ENCODE measurements at places on chromosomes 6 and 20.

GRCh38 chr20:24685736-24686135 lies 216.3 kb downstream of the SYNDIG1 start:
- DNase-seq: no peak

GRCh38 chr20:10513061-10513460 lies 78.0 kb downstream of the SLX4IP start:
- no peak for DNase-seq

GRCh38 chr20:61321481-61321880 lies 69.4 kb downstream of the CDH4 start:
- DNase-seq: no peak

DNA sequence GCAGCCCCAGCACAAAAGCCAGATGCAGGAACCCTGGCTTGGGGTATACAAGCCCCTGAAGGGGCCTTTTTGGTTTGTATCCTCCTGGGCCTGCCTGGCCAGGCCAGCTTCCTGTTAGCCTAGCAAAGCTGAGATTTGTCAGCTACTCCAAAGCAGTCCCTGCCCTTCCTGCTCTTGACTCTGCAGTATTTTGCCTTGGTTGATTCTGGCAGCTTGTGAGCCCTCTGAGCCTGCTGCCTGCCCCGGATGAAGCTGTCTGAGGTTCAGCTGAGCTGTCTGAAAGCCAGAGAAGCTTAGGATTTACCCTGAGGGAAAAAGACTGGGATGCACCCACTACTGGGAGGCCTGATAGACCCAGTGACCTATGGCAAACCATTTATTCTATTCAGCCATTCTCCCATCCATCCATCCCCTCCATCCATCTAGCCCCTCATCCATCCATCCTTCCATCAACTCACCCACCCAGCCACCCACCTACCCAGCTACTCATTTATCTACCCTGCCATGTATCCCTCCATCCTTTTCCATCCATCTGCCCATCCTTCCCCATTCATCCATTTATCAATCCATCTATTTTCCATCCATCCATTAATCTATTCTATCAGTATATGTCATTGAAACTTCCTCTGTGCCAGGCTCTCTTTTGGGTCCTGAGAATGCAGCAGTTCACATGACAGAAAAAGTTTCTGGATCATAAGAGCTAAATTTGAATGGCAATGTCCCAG lies 307.5 kb downstream of the DHX35 start:
- DNase-seq: no peak

DNA sequence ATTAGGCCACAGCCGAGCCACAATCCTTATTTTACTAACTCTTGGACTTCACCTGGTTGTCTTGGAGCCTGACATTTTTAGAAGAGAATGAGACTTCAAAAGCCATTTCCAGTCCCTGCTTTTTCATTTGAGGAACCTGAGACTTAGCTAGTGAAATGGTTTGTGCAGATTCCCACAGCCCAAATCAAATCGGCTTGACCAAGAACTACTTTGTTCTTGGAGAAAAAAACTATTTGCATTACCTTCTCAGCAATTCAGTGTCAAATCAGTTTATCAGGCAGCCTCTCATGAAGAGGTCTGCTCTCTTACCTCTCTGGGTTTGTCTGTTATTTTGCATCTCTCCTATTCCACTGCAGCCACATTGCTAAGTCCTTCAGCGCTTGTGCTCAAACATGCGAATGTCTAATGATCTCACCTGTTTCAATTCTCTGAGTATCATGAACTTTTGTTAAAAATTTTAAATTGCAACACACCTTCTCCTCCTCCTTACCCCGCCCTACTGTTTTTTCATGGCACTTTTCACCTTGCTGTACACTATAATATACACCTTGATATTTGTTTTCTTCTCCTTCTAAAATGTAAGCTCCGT lies 573 bp upstream of the IFNGR1 start:
- no peak for DNase-seq

GRCh38 chr6:54014440-54014839 lies 96.8 kb upstream of the MLIP start:
- DNase-seq: no peak

GRCh38 chr6:147164761-147165160 lies 39.5 kb upstream of the STXBP5 start:
- DNase-seq: no peak

GRCh38 chr6:17491416-17492142 lies 98.2 kb downstream of the CAP2 start:
- no peak for DNase-seq

GRCh38 chr6:147216915-147217314 lies 12.7 kb downstream of the STXBP5 start:
- no peak for DNase-seq

GRCh38 chr6:21961226-21961625 lies 335.6 kb downstream of the PRL start:
- no peak for DNase-seq

GRCh38 chr6:139308286-139308916 lies 16.6 kb upstream of the TXLNB start:
- no peak for DNase-seq

GRCh38 chr6:126302191-126302590 lies 37.7 kb upstream of the CENPW start:
- DNase-seq: no peak

GRCh38 chr6:40192516-40192915 lies 258.3 kb upstream of the MOCS1 start:
- DNase-seq: no peak

GRCh38 chr6:28907394-28907793 lies 16.4 kb downstream of the TRIM27 start:
- DNase-seq: peak; percentile 39

GRCh38 chr6:42010185-42010891 lies 40.0 kb upstream of the TAF8 start:
- DNase-seq: no peak

DNA sequence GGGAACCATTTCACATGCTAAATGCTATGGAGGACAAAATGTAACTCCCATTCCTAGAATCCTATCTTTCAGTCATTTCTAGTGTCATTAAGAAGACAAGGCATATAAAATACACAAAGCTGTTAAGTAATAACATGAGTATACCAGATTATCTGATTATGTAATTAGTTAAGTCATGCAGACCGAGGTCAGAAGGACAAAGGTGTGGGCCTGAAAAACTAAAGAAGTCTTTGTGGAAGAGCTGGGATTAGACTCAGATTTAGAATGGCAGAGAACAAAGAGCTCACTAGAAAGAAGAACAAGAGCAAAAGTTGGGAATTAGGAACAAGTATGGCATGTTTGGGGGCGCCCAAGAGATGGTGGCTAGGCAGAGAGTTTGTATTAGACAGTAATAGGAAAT lies 37.0 kb downstream of the EFHC1 start:
- DNase-seq: no peak

DNA sequence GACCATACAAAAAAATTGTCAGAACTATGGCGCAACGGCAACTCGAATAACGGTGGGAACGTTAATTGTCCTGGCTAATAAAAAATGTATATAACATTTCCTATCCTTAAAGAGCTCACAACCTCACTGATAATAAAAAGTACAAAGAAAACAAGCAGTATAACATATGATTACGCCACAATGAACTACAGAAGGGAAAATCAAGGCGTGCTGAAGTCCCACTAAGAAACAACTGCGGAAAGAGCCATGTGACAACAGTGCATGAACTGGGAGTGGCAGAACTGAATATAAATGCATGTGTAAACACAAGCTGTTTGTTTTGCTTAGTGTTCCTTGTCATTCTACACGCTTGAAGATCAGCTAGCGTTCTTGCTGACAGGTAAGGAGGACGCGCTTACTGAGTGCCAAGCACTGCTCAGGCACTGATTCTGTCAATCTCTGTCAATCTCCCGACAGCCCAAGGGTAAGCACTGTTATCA lies 466 bp upstream of the PSMB1 start:
- no peak for DNase-seq

- DNase-seq: no peak
Observed at GRCh38 chr6:88599571-88599970, 363.8 kb downstream of the RNGTT start.

GRCh38 chr20:61451953-61452352 lies 199.9 kb downstream of the CDH4 start:
- DNase-seq: no peak

DNA sequence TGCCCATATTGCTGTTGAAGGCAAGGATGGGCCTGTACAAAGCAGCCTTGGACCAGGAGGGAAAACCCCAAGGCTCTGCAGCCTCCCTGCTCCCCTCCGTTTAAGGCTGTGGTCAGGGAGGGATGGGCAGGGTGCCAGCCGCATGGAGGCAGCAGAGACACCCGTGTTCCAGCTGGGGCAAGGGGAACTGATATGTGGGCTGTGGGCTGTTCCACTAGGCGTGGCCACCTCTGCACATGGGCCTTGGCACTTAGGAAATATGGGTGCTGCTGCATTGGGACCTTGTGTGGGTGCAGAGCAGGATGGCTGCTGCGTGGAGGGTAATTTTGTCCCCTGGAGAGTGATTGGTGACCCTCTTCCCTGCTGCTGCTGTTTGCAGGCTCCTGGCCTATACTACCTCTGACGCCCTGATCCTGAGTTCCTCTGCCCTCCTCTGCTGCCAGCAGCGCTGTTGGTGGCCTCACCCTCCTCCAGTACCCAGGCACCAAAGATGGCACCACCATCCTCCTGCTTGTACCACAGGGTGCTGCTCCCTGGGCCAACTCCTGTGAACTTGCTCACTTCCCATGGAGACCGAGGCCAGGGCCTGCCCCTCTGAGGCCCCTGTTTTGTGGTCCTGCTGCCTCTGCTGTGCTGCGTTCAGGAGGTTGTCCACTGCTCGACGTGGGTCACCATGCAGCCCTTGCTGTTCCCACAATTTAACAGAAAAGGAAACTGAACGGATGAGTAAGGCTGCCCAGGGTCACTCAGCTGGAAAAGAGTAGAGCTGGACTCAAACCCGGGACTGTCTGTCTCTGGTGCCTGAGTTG lies 35.3 kb downstream of the PANK2 start:
- DNase-seq: no peak

DNA sequence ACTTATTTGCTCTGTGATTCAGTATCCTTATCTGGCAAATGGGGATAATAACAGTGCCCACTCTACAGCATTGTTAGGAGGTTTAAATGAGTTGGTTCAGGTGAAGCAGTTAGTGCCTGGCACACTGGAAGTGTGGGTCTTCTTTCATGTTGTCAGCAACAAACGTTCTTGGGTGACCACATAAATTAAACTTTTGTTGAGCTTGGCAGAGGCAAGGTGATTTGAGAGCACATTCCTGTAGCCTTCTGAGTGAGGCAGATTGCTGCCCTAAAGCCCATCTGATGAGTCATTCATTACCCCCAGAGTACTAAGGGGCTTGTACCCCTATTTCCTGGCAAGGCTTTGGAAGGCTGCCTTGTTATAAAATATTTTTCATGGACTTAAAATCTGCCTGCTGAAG lies 25.8 kb downstream of the SEC23B start:
- no peak for DNase-seq

GRCh38 chr6:422433-423054 lies 31.0 kb downstream of the IRF4 start:
- DNase-seq: peak; percentile 77

- peak; percentile 58 for DNase-seq
Observed at GRCh38 chr6:168060521-168060931, 18.5 kb downstream of the FRMD1 start.
